ENCODE measurements at places on chromosomes 16 and 17.

DNA sequence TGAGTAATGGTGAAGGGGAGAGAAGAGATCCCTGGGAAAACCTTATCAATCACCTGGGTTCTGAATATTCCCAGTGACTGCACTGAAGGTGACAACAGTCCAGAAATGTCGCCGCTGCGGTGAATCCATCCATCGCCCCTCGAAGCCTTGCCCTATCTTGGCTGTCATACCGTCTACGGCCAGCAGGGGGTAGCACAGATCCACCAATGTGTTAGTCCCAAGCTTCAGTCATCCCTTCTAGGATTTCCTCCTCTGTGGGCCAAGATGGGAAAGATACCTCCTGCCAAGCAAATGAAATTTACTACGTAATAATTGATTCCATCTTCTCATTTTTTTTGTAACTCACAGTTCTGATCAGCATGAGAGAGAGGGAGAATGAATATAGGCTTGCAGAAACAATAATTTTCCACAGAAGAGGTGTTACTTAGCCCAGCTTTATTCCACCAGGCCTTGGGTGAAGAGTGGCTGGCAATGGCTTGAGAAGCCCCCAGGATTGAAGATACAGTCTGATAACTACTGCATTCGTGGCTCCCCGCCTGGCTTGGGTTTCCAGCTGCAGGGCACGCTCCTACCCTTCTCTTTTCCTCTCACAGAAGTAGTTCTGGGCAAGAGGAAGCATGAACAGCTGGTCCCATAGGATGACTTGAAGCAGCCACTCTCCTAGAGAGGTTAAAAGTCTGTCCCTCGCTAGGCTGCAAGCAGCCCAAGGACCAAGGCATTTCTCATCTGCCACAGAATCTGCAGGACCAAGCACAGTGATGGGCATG is 2.6 kb upstream of the FMNL1 start:
- DNase-seq: peak; percentile 87

DNA sequence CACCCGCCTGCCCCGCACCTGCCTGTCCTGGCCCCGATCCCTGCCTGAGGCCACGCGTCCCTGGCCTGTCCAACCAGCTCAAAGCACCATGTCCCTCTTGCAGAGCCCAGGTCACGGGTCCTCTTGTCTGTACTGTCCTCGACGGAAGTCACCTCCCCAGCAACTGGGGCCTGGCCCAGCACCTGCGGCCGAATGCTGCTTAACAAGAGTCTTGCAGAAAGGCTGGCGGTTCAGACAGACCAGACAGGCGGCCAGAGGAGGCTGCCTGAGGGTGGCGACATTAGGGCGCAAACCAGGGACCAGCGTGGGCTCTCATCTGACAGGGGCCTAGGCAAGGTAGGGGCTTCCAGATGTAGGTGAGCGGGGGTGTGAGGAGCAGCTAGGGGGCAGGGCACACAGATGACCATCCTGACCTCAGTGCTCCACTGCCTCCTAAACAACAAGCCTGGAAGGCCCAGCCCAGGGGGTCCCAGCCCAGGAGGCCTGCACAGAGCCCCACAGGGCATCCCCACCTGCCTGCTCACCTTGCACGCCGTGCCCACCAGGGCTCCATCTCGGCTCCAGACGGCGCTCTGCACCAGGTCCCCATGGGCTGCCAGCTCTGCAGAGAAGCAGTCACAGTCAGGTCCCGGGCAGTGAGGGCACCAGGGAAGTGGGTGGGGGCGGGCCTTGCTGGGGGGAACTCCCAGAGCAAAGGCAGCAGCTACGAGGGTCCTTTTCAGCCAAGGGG is 11.3 kb downstream of the CORO7 start:
- no peak for DNase-seq

GRCh38 chr17:47287639-47288038 is 34.0 kb downstream of the ITGB3 start:
- DNase-seq: no peak

- no peak for DNase-seq
These were observed 22.9 kb downstream of the MMD start for GRCh38 chr17:55398689-55399088.

GRCh38 chr17:40818343-40818732 is 4.1 kb downstream of the KRT10 start:
- DNase-seq: no peak

DNA sequence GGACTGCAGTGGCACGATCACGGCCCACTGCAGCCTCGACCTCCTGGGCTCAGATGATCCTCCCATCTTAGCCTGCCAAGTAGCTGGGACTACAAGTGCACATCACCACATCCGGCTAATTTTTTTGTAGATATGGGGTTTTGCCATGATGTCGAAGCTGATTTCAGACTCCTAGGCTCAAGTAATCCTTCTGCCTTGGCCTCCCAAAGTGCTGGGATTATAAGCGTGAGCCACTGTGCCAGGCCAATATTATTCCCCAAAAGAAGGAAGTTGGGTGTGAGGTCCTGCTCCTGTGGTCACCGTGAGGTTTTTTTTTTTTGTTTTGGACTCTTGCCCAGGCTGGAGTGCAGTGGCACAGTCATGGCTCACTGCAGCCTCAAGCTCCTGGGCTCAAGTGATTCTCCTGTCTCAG is 1.5 kb downstream of the AMZ2 start:
- DNase-seq: no peak

GRCh38 chr17:73936908-73937627 is 266.4 kb upstream of the RPL38 start:
- no peak for DNase-seq

- no peak for DNase-seq
These were observed 63.5 kb downstream of the SPECC1 start for GRCh38 chr17:20072692-20072992.

- DNase-seq: no peak
These were observed 28.9 kb upstream of the PABPN1L start for GRCh38 chr16:88895335-88895734.

GRCh38 chr17:67574658-67575293 is 143.0 kb upstream of the NOL11 start:
- DNase-seq: no peak

- no peak for DNase-seq
These were observed 219.0 kb downstream of the CPPED1 start for GRCh38 chr16:12584488-12585233.

- DNase-seq: no peak
These were observed 13.0 kb upstream of the SCIMP start for GRCh38 chr17:5247621-5248020.

- DNase-seq: no peak
These were observed 40.4 kb downstream of the NXPH3 start for GRCh38 chr17:49616086-49616485.

GRCh38 chr17:74777901-74778515 is 1.9 kb upstream of the NAT9 start:
- no peak for DNase-seq

- DNase-seq: peak; percentile 53
These were observed 1.2 kb downstream of the GPRC5B start for GRCh38 chr16:19883296-19883965.

DNA sequence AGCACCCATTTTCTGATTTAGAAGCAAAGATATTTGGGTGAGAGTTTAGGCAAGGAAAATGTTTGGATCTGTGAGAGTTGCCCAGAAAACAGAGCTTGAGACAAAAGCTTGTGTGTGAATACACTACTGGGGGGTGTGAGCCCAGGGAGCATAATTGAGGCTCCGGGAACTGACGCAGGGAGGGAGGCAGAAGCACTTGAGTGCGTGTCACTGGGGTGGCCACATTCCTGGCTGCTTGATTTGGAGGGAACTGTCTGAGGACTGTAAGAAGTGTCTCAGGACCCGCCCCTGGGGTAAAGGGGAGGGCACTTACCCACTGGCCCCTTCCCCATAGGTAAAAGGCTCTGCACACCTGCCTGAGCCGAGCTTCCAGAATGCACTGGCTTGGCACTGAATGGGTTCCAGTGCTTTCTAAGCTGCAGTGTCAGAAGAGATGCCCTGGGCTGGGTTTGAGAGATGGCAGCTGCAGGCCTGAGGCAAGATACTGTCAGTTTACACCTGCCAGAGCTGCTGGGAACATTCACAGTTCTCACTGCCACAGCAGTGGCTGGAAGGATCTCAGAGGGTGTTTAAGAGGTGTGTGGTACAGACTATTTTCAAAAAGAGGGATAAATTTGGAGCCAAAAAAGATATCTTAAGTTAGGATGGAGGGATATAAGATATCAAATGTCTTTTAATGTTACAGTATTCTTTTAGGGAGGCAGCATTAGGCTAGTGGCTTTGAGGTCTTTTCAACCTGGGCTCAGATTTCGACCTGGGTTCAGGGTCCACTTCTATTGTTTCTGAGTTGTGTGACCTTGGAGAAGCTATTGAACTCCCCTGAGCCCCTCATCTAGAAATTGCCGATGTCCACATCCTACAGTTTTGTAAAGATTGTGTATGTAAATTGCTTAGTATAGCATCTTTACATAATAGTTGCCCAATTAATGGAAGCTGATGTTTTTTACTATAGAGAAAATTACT is 6.9 kb upstream of the TEX2 start:
- no peak for DNase-seq

DNA sequence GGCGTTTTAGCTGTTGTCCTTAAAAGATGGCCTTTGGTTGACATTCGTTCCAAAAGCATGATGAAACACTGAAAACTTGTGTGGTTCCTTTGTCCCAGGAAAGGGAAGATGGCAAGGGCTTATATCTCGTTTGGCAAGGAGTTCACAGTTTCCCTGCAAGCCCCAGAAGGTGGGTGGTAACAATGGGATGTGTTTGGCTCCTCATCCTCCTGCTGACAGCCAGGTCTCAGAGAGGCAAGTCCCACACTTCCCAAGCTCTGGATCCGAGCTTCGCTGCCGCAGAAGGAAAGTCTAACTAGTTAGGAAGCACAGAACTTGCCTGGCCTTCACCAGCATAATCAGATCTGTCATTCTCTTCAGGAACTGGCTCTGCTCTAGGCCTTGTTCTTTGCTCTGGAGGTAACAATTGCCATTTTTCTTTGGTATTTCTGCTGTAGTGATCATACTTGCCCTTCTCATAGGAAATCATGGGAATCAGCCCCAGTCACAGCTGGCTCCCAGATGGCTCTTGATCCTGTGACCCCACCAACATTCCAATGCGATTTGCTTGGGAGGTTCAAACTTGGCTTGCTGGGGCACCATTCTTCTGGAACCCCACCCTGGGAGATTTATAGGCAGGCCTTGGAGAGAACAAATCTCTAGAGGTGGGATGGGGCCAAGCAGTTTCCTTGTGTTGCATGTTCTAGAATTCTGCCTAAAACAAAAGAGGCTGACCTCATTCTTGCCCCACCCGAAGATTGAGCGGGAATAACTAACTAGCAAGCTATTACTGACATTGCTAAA is 17.9 kb downstream of the KPNA2 start:
- DNase-seq: no peak

DNA sequence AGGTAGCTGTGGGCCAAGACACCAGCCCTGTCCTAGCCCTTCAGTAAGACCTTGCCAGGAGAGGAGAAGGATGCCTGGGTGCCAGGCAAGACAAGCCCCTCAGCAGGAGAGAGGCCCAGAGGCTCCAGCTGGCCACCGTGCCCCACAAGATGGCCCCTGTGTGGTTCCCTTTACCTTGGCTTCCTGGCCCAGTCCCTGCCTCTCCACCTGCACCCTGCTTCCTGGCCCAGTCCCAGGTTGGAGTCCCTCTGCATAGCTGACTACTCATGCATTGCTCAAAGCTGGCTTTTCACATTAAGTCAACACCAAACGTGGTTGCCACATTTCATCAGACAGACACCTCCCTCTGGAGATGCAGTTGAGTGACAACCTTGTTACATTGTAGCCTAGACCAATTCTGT is 4.0 kb downstream of the SYNGR3 start:
- DNase-seq: peak; percentile 61
